Activated CD4-positive, alpha-beta T cell treated with anti-CD3 and anti-CD28 coated beads for 36 hours (primary cell): ENCODE measurements at places on chromosomes 12 and 14. TPM values are rescaled to one million over a fixed set of nuclear protein-coding genes. Genes with fewer than 3 reads are reported as not detected.
A peak's percentile ranks its signal among the peaks of the same experiment; 100 is the strongest.

DNA sequence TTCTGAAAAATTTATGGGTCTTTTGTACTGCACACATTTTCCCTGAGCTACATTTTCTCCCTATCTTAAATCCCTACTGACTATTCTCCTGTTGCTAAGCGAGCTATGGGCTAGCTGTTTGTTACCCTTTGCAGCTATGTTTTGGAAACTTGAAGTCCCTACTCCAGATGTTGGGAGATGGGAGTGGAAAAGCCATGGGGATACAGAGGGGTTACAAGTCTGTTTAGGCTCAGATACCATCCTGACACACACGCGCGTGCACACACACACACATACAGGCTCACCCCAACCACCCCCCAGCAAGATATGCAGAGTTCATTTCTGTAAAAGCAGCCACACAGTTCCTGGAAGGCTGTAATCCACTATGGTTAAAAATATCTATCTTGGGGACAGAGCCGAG, 15.8 kb downstream of the ATP5MC2 start:
- no peak for DNase-seq

The LRCOL1 gene
- not detected for total RNA-seq

DNA sequence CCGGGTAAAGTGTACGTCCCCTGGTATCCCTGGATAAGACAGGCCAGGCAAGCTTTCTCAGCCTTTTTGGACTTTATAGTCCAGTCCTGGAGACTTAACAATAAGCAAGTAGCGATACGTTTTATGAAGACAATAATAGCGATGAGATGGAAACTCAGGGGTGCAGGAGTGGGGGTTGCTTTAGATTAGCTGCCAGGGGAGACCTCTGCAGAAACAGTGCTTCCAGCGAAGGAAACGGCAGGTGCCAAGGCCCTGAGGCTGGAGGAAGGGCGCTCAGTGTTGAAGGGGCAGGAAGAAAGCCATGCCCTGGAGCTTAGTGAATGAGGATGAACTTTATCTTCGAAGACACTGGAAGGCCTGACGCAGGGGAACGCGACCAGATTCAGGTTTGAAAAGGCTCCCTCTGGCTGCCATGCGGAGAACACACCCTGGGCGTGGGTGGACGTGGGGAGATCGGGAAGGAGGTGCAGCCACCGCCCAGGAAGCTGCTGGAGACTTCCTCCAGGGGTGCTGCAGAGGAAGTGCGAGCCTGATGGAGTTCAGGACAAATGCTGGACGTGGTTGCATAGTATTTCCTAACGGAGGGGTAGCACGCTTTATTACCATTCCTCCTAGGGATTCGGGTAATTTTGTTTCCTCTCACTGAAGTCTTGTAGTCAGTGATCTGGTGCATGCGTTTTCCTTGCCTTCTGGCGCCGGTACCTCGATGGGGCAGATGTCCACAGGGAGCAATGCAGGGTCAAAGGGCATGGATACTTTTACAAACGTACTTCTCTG, 26.1 kb upstream of the UBC start:
- DNase-seq: peak; percentile 95

The METTL1 gene
- 31.9 TPM for total RNA-seq

DNA sequence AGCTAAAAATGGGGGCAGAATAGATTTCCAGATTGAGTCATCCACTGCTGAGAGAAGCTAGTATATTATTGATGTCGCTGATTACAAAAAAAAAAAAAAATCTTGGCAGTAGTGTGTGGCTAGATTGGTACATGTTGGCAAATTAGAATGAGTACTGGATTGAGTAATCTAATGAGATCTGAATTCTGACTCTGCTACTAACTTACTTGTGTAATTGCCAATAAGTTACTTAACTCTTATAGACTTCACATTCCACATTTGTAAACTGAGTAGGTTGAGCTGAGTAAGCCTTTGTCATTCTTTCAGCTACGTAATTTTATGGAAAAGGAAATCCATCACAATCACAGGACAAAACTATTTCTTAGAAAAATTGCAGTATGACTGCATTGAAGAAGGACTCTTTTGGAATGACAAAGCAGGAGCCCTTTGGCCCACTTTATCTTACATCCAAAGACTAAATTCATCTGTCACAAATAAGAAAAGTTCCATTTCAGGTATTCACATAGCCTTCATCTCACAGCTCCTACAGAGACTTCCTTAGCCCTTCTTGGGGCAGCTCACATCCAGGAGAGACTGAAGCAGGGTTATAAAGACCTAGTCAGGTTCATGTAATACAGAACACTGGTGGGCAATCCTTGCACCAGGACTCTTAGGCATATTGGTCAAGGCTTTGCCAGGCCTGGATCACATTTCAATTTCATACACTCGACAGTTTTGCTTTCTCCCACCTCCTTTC, 197.3 kb upstream of the CPNE8 start:
- DNase-seq: no peak

- no peak for DNase-seq
These were observed 32.8 kb downstream of the NRXN3 start for GRCh38 chr14:78202976-78203375.

The ZFYVE26 gene
- 14.2 TPM for total RNA-seq

The RASAL1 gene
- total RNA-seq: 9.0 TPM

GRCh38 chr12:34392741-34393085, 370.4 kb downstream of the ALG10 start:
- DNase-seq: peak; percentile 1

The GLIPR1L2 gene
- 0.50 TPM for total RNA-seq

The OR6C2 gene
- not detected for total RNA-seq

The CLEC2D gene
- total RNA-seq: 212 TPM

The SLC25A21 gene
- not detected for total RNA-seq

DNA sequence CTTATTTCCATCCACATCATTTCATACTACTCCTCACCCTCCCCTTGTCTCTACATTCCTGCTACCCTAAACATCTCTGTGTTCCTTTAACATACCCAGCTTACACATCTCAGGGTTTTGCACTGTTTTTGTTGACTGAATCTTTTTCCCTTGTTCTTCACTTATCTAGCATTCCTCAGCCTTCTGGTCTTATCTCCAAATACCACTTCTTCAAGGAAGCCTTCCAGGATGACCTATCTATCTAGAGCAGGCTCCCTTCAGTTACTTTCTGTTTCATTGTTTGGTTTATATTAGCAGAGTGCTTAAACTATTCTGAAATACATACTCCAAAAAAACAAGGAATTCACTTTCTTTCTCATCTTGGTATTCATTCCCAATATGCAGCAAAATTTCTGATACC, 353.1 kb downstream of the NAV3 start:
- DNase-seq: no peak

GRCh38 chr12:38669530-38669929, 235.9 kb downstream of the CPNE8 start:
- no peak for DNase-seq

DNA sequence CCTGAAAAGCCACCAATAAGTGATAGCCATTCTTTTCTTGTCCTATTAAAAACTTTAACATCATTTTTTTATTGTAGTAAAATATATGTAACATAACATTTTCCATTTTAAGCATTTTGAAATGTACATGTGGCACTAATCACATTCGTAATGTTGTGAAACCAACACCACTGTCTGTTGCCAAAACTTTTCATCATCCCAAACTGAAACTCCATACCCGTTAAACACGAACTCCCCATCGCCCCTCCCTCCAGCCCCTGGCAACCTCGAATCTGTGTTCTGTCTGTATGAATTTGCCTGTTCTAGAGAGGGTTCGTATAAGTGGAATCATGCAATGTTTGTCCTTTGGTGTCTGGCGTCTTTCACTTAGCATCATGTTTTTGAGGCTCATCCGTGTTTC, 75.9 kb downstream of the CCDC92 start:
- DNase-seq: no peak

The TAS2R46 gene
- not detected for total RNA-seq

The ADAMTS20 gene
- not detected for total RNA-seq

The C12orf43 gene
- total RNA-seq: 22.8 TPM

- no peak for DNase-seq
These were observed 84.9 kb downstream of the ASCL4 start for GRCh38 chr12:107859367-107859766.

DNA sequence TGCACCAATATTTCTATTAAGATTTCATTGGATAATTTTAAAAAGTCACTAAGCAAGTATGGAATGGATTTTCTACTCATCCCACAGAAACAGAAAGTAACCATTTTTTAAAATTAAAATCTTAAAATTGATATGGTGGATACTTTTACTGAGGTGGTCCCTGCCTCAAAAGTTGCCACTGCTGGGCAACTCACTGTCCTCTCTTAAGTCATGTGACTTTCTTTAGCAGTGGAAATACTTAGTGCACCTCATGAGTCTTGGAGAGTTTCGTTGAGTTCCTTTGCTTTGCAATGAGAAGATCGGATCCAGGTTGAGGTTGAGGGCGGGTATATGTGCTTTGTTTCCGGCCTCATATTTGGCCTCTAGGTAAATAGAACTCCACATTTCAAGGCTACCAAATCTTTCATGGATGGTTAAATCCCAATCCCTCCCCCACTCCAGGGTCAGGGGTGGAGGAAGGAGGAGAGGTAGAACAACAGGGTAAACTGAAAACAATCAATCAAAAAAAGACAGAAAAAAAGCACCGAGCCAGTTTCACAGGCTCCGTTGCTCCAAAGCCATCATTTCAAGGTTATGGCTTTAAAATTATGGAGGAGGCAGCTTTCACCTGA, 39.5 kb upstream of the DUSP6 start:
- no peak for DNase-seq

- no peak for DNase-seq
These were observed 33.0 kb downstream of the RNF34 start for GRCh38 chr12:121432740-121433480.

GRCh38 chr14:22097586-22098292, 424.1 kb upstream of the OR4E1 start:
- no peak for DNase-seq

DNA sequence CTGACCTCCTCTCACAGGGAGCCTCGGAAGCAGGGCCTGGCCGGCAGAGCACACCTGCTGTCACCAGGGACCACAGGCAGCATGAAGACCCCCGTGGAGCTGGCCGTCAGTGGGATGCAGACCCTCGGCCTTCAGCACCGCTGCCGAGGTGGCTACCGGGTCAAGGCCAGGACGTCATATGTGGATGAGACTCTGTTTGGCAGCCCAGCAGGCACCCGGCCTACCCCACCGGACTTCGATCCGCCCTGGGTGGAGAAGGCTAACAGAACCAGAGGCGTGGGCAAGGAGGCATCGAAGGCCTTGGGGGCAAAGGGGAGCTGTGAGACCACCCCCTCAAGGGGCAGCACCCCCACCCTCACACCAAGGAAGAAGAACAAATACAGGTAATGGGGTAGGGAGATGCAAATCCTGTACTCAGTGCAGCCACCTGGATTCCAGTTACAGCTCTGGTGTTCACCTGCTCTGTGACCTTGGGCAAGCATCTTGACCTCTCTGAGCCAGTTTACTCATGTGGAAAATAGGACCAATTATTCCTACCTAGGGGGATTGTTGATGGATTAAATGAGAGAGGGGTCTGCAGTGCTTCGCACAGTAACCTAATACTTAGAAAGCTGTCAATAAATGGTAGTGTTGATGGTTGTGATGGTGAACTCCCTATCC, 1.3 kb downstream of the RITA1 start:
- no peak for DNase-seq

DNA sequence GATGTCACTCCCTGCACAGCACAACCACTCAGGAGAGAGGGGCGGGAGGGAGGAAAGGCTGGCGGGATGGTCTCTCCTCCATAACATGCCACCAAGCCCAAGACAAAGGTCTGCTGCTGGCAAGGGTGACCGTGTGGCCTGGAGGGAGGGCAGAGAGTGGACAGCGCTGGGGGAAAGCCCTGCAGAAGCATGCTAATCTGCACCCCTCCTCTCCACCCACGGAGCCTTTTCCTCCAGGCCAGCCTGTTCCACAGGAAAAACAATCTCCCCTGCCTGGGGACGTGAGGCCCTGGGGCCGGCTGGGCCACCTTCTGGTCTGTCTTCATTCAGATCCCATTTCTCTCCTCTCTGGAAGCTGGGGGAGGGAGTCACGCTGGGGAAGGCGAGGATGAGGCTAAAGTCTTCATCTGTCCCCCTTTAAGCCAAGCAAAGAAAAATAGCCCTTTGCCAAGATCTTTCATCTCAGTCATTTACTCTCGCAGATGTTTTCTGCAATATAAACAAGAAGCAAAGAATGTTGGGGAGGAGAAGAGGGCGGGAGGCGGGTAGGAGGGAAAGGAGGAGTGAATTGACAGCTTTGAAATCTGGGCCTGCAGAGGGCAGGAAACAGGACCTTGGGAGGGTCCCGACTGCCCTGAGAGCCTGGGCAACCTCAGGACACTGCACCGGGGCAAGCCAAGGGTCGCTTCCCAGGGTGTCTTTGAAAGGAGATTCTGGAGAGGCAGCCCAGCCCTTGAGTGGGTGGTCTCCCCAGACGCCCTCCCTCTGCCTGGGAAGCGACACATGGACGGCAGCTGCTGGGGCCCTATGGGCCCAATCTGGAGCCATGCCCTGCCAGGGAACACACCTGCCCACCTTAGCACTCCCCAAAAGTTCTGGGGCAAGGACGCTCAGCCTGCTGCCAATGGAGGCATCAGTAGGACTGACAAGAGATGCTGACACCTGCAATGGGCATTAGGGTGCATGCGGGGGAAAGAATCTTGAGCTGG, 133.6 kb downstream of the ZFP36L1 start:
- no peak for DNase-seq

The DPF3 gene
- 0.25 TPM for total RNA-seq

The IL22 gene
- total RNA-seq: 1.6 TPM
